ENCODE measurements at places on chromosomes 13 and 19. TPM values are rescaled to one million over a fixed set of nuclear protein-coding genes. Genes with fewer than 3 reads are reported as not detected.
A peak's percentile ranks its signal among the peaks of the same experiment; 100 is the strongest.

DNA sequence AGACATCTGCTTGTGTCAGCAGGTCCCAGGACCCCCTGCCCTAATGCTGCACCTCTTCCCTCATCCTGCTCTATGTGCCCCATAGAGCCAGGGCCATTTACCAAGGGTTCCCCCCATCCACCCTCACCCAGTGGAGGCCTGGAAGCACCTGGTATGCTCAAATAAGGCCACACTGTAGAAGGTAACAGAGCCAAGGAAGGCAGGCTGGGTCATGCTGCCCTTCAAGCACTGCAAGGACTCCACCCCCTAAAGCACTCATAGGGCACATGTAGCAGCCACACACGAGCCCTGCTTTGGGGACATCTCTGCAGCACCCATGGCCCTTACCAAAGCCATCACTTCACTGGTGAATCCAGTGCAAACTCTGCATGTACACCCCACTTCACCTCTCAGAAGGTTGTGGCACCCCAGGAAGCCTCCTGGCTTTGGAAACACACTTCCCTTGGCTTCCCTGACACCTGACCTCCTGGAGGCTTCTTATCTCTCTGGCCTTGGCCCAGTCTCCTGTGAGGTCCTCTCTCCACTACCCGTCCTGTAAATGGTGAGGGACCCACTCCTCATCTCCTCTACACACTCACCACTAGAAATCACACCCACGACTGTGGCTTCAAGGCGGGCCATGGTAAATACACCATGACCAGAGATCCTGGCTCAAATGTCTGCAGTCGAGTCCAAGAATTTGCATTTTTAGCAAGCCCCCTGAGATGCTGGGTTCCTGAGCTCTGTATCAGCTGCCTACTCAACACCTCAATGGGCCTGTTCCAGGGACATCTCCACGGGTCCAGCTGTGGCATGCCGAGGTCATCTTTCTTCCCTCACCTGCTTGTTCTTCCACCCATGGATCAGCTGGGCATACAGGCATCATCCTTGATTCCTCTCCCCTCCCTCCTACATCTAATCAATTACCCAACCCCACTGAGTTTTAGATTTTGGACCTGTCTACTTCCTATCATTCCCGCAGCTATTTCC is 80.9 kb upstream of the DOCK9 start:
- DNase-seq, result no peak

GRCh38 chr13:105918842-105919741 is 616.4 kb downstream of the EFNB2 start:
- no peak for DNase-seq

Gene MIDN
- 46.5 TPM for total RNA-seq

Gene KIRREL2
- 0.98 TPM for total RNA-seq

Gene ERICH6B
- total RNA-seq, result not detected

Gene LYL1
- total RNA-seq, result 2.0 TPM

- DNase-seq, result no peak
Measured at GRCh38 chr13:31053091-31053490, 108.6 kb downstream of the HSPH1 start.

- peak; percentile 31 for DNase-seq
Measured at GRCh38 chr13:94712812-94713560, 641 bp upstream of the SOX21 start.

GRCh38 chr19:51000981-51001380 is 423 bp downstream of the KLK8 start:
- no peak for DNase-seq

DNA sequence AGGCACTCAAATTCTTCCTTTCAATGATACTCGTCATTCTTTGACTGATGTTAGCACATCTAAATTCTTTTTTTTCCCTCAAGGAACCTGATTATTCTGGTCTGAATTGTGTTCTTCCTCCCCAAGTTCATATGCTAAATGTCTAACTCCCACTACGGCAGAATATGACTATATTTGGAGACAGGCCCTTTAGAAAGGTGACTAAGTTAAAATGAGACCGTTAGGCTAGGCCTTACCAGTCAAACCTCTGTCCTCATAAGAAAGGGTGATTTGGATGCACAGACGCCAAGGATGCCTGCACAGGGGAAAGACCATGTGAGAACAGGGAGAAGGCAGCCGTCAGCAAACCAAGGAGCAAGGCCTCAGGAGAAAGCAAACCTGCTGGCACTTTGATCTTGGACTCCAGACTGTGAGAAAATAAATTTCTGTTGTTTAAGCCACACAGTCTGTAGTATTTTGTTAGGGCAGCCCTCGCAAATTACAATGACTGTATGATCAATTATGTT is 13.1 kb upstream of the FOXO1 start:
- DNase-seq, result no peak

Measured in activated CD4-positive, alpha-beta T cell treated with anti-CD3 and anti-CD28 coated beads for 36 hours (primary cell).